ENCODE measurements at places on chromosomes 3 and 15. TPM values are rescaled to one million over a fixed set of nuclear protein-coding genes. Genes with fewer than 3 reads are reported as not detected.

- DNase-seq, result no peak
Observed at GRCh38 chr3:27141668-27142067, 227.5 kb downstream of the NEK10 start.

CLDN1 gene
- total RNA-seq, result 0.59 TPM

DNA sequence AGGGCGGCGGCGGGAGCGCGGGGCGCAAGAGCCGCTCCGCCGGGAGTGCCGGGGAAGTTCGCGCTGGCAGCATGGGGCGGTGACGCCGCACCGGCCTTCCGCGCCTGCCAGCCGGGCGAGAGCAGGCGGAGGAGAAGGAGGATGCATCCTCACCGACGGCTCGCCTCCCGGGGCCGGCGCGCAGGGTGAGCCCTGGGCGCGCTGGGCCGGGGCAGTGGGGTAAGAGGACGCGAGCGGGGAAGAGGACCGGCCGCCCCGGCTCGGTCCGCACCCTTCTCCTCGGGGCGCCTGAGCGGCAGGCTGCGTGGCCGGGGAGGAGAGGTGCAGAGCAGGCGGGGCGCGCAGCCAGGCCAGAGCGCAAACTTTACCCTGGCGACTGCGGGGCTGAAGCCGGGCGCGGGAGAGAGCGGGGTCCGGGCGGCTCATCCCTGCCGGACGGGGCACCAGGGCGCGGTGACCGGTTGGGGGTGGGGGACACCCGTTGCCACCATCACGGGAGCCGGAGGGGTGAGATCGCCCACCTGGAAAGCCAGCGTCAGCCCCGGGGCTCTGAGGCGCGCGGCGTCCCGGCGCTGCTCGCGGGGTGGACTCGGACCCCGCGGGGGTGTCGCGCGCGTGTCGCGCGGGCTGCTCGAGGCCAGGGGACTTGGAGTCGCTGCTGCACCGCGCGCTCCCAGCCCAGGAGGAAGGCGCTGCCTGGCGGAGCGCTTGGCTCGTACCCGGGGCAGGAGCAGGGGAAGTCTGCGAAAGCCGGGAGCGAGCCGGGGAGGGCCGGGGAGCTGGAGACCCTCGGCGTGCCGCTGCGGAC lies 542 bp downstream of the GABRA5 start:
- no peak for DNase-seq

CHRNA5 gene
- total RNA-seq, result 11.7 TPM

- DNase-seq, result no peak
Observed at GRCh38 chr3:17752876-17753631, 10.6 kb upstream of the TBC1D5 start.

- DNase-seq, result no peak
Observed at GRCh38 chr15:65918357-65918920, 49.1 kb downstream of the RAB11A start.

HDC gene
- total RNA-seq, result not detected

- DNase-seq, result peak; percentile 42
Observed at GRCh38 chr3:58495101-58495500, 3.2 kb downstream of the KCTD6 start.

CYP8B1 gene
- total RNA-seq, result not detected

DNA sequence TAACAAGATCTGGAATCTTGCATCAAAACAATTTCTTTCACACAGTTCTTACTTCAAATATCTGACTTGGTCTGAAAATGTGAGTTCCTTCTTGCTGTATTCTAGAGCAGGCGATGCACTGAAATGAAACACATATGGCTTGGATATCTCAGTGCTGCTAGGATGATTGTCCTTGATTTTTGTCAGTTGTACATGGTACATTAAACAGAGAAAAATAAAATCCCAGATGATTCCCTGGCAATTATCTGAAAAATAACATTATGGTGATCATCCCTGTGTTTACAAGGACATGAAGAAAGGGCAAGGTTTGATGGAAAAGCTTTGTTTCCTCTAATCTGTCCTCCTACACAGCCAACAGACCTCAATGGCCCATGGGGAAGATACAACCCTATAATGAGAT lies 10.6 kb downstream of the LMCD1 start:
- no peak for DNase-seq

ACOX2 gene
- total RNA-seq, result 8.1 TPM

DNA sequence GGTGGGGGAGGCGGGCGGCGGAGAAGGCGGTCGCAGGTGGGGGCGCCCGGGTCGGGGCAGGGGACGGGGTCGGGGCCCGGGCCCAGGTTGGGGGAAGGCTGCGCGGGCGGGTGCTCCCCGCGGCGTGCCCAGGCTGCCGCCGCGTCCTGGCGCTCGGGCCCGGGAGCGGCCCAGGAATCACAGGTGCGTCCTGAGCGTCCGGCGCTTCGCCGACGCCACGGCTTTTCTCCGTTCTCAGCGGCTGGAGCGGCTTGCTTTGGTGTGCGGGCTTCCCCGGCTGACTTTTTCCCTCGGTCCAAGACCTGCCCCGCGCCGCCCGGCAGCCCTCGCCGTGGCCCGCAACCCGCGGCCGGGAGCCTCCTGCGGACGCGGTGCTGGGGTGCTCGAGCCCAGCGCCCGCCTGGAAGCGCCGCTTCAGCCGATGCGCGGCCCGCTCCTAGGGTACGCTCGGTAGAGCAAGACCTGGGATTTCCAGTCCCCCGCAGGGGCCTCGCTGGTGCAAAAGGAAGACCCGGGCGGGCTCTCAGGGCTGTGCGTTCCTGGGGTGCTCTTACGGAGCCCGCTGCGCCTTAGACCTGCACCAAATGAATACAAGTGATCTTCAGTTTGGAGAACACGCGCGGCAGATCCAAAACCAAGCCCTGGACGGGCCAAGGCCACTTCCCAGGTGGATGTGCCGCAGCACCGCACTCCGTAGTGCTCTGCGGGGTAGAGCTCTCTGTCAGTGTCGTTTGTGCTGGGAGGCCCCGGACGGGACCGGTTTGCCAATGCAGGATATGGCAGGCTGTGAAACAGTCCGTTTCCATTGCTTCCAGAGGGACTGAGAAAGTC lies 639 bp downstream of the NIPA1 start:
- no peak for DNase-seq

- peak; percentile 39 for DNase-seq
Observed at GRCh38 chr3:36843065-36844051, 79.0 kb upstream of the DCLK3 start.

GRCh38 chr15:57919754-57920153 lies 145.8 kb downstream of the ALDH1A2 start:
- DNase-seq, result no peak
